Dermis blood vessel endothelial cell (primary cell): ENCODE measurements at places on chromosomes 6 and 20. TPM values are rescaled to one million over a fixed set of nuclear protein-coding genes. Genes with fewer than 3 reads are reported as not detected.
A peak's percentile ranks its signal among the peaks of the same experiment; 100 is the strongest.

The RIPOR2 gene
- under 0.01 TPM in 1 of 2 replicates, not detected in the other for total RNA-seq

The KCNQ5 gene
- not detected in 2 replicates for total RNA-seq

- peak; percentile 70 for DNase-seq
These were observed 91.9 kb downstream of the FAM217A start for GRCh38 chr6:3987053-3987452.

The KCNG1 gene
- 0.70 and 3.1 TPM in 2 replicates for total RNA-seq

The ADGRF1 gene
- total RNA-seq = under 0.01 TPM in 1 of 2 replicates, not detected in the other

The CCN5 gene
- not detected in 2 replicates for total RNA-seq

- no peak for DNase-seq
These were observed 2.1 kb downstream of the FAM210B start for GRCh38 chr20:56360908-56361205.

The EYS gene
- not detected in 2 replicates for total RNA-seq

GRCh38 chr20:17935186-17935585 lies 33.4 kb downstream of the SNX5 start:
- DNase-seq = no peak

DNA sequence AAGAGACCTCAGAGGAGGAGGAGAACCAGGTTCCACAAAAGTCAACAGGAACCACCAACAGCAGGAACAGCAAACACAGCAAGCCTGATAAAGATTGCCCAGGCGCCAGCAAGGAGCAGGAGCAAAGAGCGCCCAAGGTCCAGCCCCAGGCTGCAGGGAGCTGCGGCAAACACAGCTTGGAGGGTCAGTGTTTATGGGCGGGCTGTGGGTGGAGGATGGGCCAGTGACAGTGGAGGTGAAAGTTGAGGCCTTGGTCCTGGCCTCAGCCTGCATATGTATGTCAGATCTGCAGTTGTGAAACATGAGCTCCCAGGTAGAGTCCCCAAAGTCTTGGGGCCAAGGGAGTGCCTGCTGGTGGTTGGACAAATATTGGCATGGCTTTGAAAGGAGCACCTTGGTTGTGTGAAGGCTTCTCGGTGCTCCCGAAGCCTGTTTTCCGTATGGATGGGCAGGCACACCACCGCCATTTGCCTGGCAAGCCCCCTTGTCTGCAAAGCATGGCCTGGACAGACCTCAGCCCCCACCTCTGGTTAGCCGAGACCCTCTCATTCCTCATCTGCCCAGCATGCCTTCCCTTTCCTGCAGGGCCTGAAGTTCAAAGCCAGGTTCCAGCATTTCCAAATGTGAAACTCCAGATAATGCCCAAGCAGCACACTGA lies 2.0 kb upstream of the CAPN11 start:
- no peak for DNase-seq

The CLPSL2 gene
- total RNA-seq = not detected in 2 replicates

GRCh38 chr6:44456070-44456965 lies 68.8 kb downstream of the CDC5L start:
- DNase-seq = peak; percentile 70

The EDN1 gene
- 247 and 438 TPM in 2 replicates for total RNA-seq

- peak; percentile 10 for DNase-seq
These were observed 4.0 kb downstream of the EEF1A1 start for GRCh38 chr6:73516514-73517489.

DNA sequence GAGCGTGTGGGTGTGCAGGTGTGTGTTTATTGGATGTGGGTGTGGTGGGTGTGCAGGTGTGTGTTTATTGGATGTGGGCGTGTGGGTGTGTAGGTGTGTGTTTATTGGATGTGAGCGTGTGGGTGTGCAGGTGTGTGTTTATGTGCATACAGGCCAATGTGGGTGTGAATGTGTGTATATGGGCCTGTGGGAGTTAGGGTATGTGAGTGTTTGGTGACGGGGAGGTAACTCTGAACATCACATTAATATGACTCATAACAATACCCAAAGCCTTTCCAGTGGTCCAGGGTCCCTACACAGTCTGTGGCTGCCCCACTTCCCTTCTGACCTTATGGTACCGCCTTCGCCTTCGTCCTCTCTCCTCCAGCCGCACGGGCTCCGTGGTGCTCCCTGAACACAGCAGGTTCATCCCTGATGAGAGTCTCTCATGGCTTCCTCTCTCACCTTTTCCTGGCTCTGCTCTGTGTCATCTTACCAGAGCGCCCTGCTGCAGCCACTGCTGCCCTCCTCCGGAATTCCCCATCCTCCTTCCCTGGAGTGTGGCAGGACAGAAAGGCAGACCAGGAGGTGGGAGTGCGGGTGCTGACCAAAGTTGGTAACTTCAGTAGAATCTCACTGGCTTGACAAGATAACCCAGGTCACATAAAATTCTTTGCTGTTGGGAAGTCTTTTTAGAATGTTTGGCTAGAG lies 80.0 kb downstream of the SLC2A10 start:
- no peak for DNase-seq

DNA sequence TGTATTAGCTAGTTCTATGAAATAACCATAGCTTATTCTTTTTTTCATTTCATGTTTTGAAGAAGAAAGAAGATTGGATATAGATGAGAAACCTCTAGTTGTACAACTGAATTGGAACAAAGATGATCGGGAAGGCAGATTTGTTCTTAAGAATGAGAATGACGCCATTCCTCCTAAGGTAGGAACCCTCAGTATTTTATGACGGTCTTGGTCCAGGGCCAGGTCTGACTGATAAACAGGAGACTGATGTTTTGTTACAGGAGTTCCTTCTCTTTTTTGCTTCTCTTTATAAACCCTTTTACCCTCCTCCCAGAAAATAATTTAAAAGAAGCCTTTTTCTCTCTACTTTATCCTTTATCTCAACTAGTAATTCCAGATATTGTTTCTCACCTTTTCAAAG lies 43.6 kb downstream of the AFDN start:
- no peak for DNase-seq

The ANKEF1 gene
- 1.5 and 2.0 TPM in 2 replicates for total RNA-seq

- peak; percentile 33 for DNase-seq
These were observed 2.2 kb downstream of the BICRAL start for GRCh38 chr6:42783876-42784642.

DNA sequence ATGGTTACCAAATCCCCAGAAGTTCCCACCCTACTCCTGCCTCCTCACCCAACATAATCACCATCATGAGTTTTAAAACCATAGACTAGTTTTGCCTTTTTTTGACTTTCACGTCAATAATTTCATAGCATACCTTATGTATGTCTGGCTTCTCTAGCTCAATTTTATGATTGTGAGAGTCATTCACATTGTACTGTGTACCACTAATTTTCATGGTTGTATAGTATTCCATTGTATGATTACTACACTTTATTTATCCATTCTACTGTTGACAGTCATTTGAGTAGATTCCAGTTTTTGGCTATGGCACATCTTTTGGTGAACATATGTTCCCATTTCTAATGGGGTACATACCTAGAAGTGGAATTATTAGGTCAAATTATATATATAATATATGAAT lies 195.3 kb upstream of the TCF21 start:
- DNase-seq = no peak

The GPSM3 gene
- total RNA-seq = 3.1 and 8.7 TPM in 2 replicates

DNA sequence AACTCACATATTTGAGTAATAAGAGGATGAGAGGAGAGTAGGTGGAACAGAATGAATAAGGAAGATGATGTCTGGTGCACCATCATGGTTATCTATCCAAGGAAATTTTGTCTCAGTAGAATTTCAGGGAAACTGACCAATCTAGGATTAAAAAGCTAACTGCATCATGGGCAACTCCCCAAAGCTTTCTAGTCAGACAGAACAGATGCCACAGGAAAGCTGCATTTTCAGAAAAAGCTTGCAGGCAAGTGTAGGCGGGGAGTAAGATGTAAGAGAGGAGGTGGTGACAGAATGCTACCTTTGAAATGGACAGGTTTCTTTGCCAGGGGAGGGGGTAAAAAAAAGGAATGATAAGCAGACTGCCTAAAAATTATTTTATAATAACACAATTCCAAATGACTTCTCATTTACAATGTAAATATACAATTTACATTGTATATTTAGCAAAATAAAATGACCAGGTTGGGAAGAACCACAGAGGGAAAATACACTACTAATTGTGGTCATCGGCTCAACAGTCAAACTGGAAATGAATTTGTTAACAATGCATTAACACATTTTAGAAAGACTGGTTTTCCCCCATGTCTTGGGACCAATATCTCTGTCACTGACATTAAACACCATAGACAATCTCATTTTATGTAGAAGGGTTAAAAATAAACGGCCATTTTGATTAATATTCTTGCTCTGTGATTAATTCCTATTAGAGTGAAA lies 15.1 kb downstream of the NHSL1 start:
- DNase-seq = no peak

The WFDC5 gene
- total RNA-seq = not detected in 2 replicates

GRCh38 chr6:132693478-132693877 lies 20.4 kb downstream of the VNN1 start:
- no peak for DNase-seq

The SRSF12 gene
- under 0.01 and 0.09 TPM in 2 replicates for total RNA-seq

DNA sequence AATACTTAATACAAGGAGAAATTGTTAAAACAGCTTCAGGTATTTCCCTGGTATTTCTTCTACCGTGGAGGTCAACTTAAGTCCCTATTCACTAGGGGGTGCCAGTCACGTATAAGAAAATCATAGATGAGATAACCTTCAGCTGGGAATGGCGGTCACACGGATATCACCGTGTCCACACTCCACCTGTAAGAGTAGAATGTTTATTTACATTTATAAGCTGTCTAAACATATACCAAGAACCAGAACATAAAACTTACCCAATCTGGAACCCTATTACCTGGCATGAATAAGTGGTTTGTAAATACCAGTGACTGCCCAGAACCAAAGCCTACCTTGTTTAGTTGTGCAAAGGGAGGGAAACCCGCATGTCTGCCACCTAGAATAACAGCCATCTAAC lies 1.9 kb upstream of the ELOVL4 start:
- peak; percentile 87 for DNase-seq
